ENCODE measurements at places on chromosomes 5 and 9.
A peak's percentile ranks its signal among the peaks of the same experiment; 100 is the strongest.

DNA sequence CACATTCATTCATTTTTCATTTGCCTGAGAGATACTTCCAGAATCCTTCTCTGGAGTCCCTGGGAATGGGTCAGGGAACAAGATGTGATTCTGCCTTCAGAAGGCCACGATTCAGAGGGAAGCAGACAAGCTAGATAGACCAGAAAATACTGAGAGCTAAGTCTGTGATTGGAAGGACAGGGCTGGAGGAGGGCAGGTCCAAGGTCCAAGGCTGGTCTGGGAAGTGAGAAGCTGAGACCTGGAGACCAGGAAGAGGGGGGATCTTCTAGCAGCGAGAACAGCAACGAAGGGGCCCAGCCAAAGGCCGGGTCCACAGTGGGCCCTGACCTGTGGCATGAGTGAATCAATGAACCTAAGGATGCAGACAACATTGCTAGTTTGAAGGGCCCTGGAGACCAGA lies 4.1 kb upstream of the IER5L start:
- DNase-seq, result no peak

- no peak for DNase-seq
These were observed 17.3 kb downstream of the SKIC3 start for GRCh38 chr5:95537501-95537900.

DNA sequence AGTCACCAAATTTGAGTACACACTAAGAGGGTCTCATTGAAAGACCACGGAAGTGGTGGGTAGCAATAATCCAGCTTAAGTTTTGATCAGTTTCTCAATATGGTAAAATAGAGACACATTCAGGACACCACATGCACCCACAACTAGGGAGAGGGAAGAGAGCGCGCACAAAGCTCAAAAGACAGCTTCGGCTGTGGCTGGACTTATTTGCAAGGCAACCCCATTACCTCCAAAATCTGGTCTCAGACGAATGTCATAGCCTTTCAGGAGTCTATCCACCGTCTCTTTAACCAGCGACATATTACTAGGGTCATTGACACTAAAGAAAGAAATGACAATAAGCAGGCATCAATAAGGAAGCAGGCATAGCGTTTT lies 443 bp downstream of the GABRB2 start:
- no peak for DNase-seq

- no peak for DNase-seq
These were observed 2.5 kb downstream of the BTNL8 start for GRCh38 chr5:180901319-180902009.

DNA sequence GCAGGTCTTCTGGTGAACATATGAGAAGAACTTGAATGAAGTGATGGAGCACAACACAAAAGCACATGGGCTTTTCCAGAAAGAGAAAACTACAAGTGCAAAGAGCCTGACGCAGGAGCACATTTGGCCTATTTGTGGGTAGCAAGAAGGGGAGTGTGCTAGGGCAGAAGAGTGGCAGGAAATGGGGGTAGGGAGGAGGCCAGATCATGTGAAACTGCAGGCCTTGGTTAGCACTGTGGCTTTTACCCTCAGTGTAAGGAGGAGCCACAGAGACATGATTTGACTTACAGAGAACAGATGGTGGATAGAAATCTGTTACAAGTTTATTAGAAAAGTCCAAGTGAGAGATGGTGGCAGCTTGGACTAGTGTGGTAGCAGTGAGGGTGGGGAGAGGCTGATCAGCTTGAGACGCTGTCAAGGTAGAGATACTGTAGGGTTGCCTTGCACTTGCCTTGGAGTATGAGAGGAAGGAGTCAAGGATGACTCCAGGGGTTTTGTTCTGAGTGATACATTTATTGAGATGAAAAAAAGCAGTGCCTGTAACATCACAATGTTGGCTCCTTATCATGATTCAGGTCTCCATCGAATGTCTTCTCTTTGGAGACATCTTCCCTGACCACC lies 126.7 kb downstream of the PPP2R2B start:
- no peak for DNase-seq

DNA sequence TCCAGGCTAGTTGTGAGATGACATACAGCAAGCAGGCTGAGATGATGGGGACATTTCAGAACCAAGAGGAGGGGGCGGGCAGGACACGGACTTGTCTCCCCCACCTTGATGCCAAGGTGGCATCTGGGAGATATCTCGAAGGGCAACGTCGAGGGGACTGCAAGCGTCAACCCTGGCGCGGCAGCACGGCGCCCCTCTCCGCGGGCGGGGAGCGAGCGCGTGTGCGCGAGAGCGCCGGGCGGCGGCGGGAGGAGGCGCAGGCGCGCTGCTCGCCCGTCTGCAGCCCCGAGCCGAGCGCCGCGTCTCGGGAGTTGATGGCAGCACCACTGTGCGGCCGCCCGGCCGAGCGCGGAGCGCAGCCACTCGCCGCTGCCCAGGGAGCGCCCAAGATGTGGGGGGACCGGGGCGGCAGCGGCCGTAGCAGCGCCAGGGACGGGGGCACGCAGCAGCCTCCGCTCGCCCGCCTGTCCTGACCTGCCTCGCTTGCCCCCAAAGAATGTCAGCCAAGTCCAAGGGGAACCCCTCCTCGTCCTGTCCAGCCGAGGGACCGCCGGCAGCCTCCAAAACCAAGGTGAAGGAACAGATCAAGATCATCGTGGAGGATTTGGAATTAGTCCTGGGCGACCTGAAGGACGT lies at the start of gene PRR16:
Gene PRR16 (plus strand): TSS at position 310 of the 636 bp plus-strand sequence.
- peak; percentile 88 for DNase-seq

DNA sequence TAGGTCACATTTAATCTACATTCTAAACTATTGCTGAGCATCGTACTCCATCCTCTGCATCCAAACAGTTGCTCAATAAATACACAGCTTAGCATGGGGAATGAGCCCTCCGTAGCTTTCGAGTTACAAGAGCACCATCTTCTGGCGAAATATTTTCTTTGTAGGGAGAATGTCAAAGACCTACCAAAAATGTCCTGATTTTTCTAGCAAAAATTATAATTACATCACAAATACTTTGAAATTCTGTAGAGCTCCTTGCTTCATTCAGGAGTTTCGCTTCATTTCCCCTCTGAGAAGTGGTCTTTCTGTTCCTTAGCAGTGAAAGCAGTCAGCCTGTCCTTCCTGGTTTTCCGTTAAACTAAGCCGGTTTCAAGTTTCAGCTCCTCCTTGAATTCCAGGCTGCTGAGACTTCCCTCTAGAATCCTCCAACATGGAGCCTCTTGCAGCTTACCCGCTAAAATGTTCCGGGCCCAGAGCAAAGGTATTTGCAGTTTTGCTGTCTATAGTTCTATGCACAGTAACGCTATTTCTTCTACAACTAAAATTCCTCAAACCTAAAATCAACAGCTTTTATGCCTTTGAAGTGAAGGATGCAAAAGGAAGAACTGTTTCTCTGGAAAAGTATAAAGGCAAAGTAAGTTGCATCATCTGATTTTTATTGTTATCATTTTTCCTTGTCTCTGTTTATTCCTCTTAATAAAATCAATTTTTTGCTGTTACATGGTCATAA lies at the start of gene GPX8:
Gene GPX8 (plus strand): TSS at position 409 of the 730 bp plus-strand sequence. CDS start 22 bp downstream, at position 431.
- peak; percentile 94 for DNase-seq

GRCh38 chr5:96209829-96210228 lies 223.2 kb downstream of the PCSK1 start:
- DNase-seq, result no peak

DNA sequence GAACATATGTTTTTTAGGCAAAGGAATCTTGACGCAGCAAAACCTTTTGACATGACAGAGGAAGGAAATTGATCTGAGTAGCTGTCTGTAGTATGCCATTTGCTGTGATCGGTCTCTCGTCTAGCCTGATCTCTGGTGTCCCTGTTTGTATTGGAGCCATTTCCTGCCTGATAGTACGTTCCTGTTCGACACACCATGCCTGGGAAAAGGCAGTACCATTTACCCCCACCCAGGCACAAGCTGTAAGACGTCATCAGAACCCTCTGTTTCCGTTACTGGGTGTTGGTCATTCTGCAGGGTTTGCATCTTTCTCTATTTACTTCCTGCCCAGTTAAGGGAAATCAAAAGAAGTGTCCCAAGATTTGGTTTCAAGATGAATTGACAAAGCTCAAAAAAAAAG lies 129.7 kb downstream of the CEMIP2 start:
- no peak for DNase-seq

DNA sequence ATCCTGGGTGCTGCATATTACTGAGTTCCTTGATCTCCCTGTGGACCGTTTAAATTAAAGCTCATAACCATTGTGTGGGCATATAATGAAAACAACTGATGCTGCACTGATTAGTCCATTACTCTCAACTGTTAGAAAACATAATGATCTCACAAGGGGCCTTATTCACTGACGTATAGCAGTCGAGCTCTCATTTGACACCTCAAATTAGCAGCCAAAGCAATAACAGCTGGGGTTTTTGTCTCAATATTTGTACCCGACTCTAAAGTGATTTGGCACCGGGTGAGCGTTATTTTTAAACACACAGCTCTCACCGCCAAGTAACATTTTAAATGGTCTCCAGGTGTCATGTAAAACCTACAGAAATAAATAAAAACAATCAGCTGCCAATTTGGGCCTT lies 252.2 kb upstream of the PANK3 start:
- peak; percentile 32 for DNase-seq

GRCh38 chr5:160271396-160271795 lies 41.0 kb downstream of the CCNJL start:
- peak; percentile 32 for DNase-seq

DNA sequence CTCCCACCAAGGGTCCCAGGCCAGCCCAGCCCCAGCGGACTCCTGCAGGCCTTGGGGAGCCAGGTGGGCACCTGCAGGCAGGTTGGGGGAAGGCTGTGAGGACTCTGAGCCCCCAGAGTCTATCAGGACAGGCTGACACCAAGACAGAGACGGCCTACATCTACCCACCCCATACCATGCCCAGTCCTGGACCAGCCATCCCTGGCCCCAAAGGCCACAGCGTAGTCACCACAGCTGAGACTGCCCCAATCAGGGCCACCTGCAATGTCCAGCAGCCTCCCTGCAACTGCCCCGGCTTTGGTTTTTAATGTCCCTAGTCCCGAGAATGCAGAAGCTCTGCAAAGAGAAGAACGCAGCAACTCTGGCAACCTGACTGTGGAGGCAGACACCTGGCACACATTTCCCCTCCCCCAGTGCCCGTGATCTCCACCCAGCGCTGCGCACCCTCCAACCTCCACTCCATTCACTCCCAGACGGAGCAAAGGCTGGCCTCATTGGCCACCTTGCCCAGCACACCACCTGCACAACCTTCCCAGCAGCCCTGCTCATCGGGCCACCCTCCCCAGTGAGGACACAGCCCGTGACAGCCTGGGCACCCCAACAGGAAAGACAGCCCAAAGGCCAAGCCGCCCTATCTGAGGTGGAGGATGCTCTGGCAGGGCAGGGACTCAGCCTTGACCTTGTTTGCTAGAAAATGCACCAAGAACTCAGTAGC lies 14.9 kb downstream of the ADAMTS2 start:
- DNase-seq, result no peak

- no peak for DNase-seq
These were observed 53.0 kb upstream of the NXNL2 start for GRCh38 chr9:88481933-88482332.

DNA sequence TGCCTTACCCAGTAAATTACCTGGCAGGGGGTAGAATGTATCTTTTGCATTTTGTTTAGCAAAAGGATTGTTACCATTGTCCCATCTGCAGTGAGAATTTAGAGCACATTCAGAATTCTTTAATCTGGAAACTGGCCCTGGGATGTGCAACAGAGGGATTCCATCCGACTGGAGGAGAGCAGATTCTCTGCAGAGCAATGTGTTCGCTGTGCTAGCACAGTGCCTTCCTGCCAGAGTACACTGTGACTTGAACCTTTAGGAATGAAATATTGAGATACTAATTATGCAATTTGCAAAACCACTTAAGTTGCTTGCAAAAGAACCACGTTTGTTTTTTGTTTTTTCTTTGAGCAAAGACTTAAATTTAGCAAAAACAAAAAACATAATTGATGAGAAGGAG lies 22.5 kb upstream of the DMRT1 start:
- DNase-seq, result no peak

- peak; percentile 87 for DNase-seq
These were observed 605.7 kb downstream of the RAB3C start for GRCh38 chr5:59188419-59189225.

GRCh38 chr9:2128141-2128540 lies 113.0 kb downstream of the SMARCA2 start:
- no peak for DNase-seq

Measured in eye (tissue), 1 donor.